Stimulated activated naive B cell treated with anti-CD40 and anti-IgM and Interleukin-4, amounts not matched to agents 10 μg/mL and 1 μg/mL and 100 μg/mL, for 72 hours (primary cell): ENCODE measurements at places on chromosomes 7 and 10.

GRCh38 chr10:124515244-124515970 lies 53.8 kb downstream of the LHPP start:
- no peak for DNase-seq
- H3K4me3 ChIP-seq, result no peak overlapping the region
- no peaks in the 10 kb centered on the region for H3K27me3 ChIP-seq
- no peak overlapping the region for H3K27ac ChIP-seq
- H3K4me1 ChIP-seq, result no peaks in the 10 kb centered on the region

- no peak for DNase-seq
- H3K4me1 ChIP-seq, result no peaks in the 10 kb centered on the region
- H3K4me3 ChIP-seq, result no peak overlapping the region
- H3K27ac ChIP-seq, result no peak overlapping the region
- H3K36me3 ChIP-seq, result no peaks in the 10 kb centered on the region
Measured at GRCh38 chr10:113494761-113495160, 58.1 kb upstream of the HABP2 start.

DNA sequence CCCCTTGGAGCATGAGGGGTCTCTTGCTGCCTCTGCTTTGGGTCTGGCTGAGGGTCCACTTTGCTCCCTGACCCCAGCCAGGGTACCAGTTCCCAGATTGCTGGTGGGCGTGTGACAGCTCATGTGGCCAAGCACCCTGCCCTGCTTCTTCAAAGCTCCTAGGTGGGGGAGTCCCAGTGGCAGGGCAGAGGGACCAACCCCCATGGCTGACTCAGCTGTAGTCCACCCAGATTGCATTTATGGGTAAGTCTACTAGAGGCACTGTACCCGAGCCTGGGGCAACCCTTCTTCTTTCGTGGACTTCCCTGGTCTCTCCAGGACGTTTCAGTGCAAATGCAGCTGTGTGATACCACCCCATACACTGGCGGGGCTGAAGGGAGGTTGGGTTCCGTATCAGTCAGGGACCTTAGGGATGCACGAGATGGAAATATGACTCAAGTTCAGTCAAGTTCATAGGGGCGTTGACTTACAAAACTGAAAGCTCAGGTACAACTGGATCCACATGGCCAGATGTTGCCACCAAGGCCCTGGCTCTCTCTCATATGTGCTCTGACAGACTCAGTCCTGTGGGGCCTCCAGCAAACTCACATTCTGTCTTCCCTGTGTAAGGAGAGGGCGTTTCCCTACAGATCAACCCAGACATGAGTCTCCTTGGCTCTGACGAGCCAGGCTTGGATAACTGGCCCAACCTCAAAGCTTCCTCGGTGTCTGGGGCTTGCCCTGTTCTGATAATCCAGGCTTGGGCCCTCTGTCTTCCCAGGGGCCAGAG lies 13.6 kb downstream of the PTPRE start:
- no peaks in the 10 kb centered on the region for H3K27me3 ChIP-seq
- H3K36me3 ChIP-seq, result no peaks in the 10 kb centered on the region
- H3K4me3 ChIP-seq, result no peak overlapping the region
- peaks cover 14% of the 10 kb centered on the region for H3K4me1 ChIP-seq
- DNase-seq, result no peak

GRCh38 chr7:132666071-132666773 lies 90.0 kb upstream of the PLXNA4 start:
- no peak for DNase-seq
- H3K4me3 ChIP-seq, result no peak overlapping the region
- no peak overlapping the region for H3K27ac ChIP-seq
- no peaks in the 10 kb centered on the region for H3K36me3 ChIP-seq

DNA sequence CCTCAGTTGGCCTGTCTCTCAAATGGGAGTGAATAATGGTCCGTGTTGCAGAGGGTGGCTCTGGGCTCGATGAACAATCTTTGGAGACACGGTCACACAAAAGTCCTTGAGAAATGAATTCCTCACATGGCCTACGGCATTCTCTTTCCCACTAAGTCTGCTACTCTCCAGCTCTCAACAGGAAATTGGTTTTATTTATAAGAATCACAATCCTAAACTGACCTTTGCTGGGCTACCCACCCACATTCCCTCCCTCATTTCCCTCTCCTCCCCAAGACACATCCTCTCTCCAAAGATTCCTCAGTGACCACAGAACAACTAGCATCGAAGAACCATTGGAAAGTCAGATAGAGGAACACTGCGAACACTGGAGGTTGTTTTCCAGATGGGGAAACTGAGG lies 4.7 kb downstream of the AFAP1L2 start:
- H3K4me3 ChIP-seq, result no peak overlapping the region
- no peaks in the 10 kb centered on the region for H3K36me3 ChIP-seq
- DNase-seq, result no peak

- H3K4me1 ChIP-seq, result peaks cover 8% of the 10 kb centered on the region
- H3K4me3 ChIP-seq, result no peak overlapping the region
- no peak overlapping the region for H3K27ac ChIP-seq
- DNase-seq, result no peak
Measured at GRCh38 chr10:74103560-74104258, 46.9 kb downstream of the AP3M1 start.

GRCh38 chr7:145331522-145331921 lies 495.7 kb upstream of the TPK1 start:
- H3K27me3 ChIP-seq, result no peaks in the 10 kb centered on the region
- DNase-seq, result no peak
- H3K4me3 ChIP-seq, result no peak overlapping the region
- no peaks in the 10 kb centered on the region for H3K36me3 ChIP-seq

- no peak overlapping the region for H3K4me3 ChIP-seq
- H3K27me3 ChIP-seq, result no peaks in the 10 kb centered on the region
- peaks cover 47% of the 10 kb centered on the region for H3K4me1 ChIP-seq
- H3K36me3 ChIP-seq, result no peaks in the 10 kb centered on the region
- H3K27ac ChIP-seq, result no peak overlapping the region
Measured at GRCh38 chr10:14652067-14652466, 122.6 kb downstream of the FAM107B start.

- H3K36me3 ChIP-seq, result peaks cover 59% of the 10 kb centered on the region
- peak overlapping the region; percentile 76 for H3K27ac ChIP-seq
- H3K4me3 ChIP-seq, result no peak overlapping the region
- no peaks in the 10 kb centered on the region for H3K27me3 ChIP-seq
Measured at GRCh38 chr10:12829831-12830390, 171.6 kb downstream of the CCDC3 start.

DNA sequence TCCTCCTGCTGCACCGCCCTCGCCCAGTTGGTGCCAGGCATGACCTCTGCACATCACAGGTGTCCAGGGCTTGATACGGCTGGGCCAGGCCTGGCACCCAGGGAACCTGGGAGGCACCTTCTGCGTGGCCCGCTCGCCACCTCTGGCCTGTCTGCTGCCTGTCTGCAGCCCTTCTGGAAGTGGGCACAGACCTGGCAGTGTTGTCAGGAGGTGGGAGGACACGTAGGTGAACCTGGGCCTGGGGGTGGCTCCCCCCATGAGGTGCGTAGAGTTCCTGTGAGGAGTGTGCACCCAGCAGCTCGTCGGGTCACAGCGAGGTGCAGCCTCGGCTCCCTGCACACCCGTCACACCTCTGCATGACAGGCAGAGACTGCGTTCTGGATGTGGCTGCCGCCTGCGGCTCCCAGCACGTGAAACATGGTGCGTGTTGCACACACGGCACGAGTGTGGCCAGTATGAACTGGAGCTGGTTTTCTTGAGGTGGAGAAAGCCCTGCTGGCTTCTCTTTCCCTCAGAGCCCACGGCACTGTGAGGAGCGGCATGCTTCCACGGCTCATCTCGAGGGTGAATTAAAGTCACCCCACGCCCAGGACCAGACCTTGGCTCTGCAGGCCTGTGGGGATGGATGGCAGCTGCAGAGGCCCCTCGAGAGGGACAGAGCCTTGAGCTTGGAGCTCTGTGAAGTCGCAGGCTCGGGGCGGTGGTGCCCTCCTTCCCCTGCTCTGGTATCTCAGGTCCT lies 24.8 kb downstream of the INPP5A start:
- H3K27ac ChIP-seq, result no peak overlapping the region
- H3K4me3 ChIP-seq, result no peak overlapping the region
- no peaks in the 10 kb centered on the region for H3K36me3 ChIP-seq
- no peaks in the 10 kb centered on the region for H3K27me3 ChIP-seq
- no peak for DNase-seq

GRCh38 chr7:37683246-37684120 lies at the start of gene GPR141:
TSS of gene GPR141 (plus strand) at chr7:37683766. CDS start at chr7:37740394, 56,628 bp downstream.
- DNase-seq, result peak; percentile 26
- H3K36me3 ChIP-seq, result no peaks in the 10 kb centered on the region
- no peak within 1 kb of the TSS for H3K27ac ChIP-seq
- H3K4me3 ChIP-seq, result peak within 1 kb of the TSS; percentile 52
- peaks cover 15% of the 10 kb centered on the region for H3K4me1 ChIP-seq

- H3K4me3 ChIP-seq, result no peak overlapping the region
- peaks cover 3% of the 10 kb centered on the region for H3K27me3 ChIP-seq
- H3K4me1 ChIP-seq, result no peaks in the 10 kb centered on the region
- DNase-seq, result no peak
- no peak overlapping the region for H3K27ac ChIP-seq
- H3K36me3 ChIP-seq, result no peaks in the 10 kb centered on the region
Measured at GRCh38 chr10:35789996-35790395, 147.9 kb upstream of the FZD8 start.

GRCh38 chr10:74704629-74705357 lies 121.6 kb upstream of the KAT6B start:
- peaks cover 8% of the 10 kb centered on the region for H3K4me1 ChIP-seq
- no peaks in the 10 kb centered on the region for H3K27me3 ChIP-seq
- DNase-seq, result no peak
- H3K36me3 ChIP-seq, result peaks cover 31% of the 10 kb centered on the region
- no peak overlapping the region for H3K4me3 ChIP-seq

DNA sequence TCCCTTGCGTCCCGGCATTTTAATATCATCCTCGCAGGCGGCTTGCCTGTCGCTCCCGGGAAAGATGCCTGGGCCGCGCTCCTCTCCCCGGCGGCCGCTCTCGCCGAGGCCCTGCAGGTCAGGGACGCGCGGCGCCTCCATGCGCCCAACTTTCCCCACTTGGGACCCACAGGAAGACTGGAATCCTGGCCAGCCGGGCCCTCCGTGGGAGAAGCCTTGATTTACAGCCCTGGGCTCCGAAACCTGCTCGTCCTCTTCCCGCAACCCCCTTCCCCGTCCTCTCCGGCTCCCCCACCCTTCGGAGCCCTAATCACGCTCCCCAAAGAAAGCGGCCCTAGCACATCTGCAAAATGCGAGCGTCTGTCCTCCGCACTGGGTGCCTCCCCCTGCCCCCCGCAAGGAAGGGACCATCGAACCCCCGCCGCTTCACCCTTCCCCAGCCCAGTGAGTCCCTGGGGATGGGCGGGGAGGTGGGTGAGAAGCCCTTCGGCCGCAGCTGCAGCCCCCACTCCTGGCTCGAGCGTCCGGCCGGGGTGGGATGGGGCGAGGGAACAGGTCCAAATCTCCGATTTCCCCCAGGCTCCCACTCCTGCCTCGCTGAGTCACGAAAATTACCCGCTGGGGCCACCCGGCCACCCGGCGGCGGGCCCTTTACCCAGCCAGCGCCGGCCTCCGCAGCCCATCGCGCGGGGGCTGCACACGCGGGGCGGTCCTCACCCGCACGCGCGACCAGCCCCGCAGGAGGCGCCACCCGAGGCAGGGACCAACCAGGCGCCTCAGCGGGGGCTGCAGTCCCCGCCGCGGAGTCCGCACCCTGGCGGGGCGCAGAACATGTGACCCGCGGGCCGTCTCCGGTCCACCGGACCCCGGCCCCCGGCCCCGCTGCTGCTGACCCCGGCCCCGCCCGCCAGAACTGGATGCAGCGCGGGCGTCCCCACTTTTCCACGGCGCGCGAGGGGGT lies 695 bp downstream of the HSPA12A start:
- H3K36me3 ChIP-seq, result no peaks in the 10 kb centered on the region
- H3K27me3 ChIP-seq, result peaks cover 63% of the 10 kb centered on the region
- H3K4me1 ChIP-seq, result peaks cover 7% of the 10 kb centered on the region

- H3K27ac ChIP-seq, result peak overlapping the region; percentile 100
- peak overlapping the region; percentile 73 for H3K4me3 ChIP-seq
- DNase-seq, result no peak
- peaks cover 67% of the 10 kb centered on the region for H3K36me3 ChIP-seq
- H3K4me1 ChIP-seq, result peaks cover 71% of the 10 kb centered on the region
Measured at GRCh38 chr7:603152-603951, 83.7 kb upstream of the PDGFA start.

DNA sequence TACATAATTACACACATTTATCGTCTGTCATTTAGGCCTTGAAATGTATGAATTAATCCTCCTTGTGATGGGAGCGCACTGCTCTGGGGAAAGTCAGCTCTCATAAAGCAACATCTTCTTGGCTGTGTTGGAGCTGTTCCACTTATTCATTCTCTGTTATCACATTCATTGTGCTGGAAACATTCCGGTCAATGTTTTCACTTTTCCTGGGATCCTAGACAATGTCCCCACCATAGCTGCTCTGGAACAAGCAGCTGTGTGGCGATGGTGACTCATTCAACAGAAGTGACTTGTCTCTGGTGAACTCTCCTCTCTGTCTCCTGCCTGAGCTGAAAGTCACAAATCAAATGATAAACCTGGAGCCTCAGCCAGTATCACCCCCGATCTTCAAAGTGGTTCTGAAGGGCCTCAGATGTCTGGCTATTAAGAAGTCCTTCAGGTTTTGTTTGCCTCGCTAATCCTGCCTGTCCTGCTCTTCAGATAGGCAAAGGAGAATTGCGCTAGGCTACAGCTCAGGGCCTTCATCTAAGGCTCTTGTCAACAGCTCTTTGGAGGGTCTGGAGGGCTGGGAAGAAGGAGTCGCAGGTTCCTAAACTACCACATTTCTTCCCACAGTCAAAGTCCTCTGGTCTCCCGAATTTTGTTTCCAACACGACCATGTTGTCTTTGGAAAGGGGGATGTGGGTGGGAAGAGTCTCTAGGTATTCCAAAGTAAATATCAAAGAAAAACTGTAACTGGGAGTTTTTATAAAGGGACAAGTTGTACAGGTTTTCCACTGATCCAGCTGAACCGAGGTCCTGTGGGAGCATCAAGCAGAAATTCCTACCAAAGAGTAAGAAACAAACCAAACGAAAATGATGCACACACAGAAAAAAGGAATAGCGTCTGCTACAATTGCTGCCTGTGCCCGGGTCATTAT lies 29.3 kb downstream of the KLF6 start:
- peaks cover 14% of the 10 kb centered on the region for H3K36me3 ChIP-seq
- no peaks in the 10 kb centered on the region for H3K27me3 ChIP-seq
- no peak for DNase-seq
- H3K4me1 ChIP-seq, result peaks cover 64% of the 10 kb centered on the region
- H3K4me3 ChIP-seq, result no peak overlapping the region
- peak overlapping the region; percentile 62 for H3K27ac ChIP-seq

DNA sequence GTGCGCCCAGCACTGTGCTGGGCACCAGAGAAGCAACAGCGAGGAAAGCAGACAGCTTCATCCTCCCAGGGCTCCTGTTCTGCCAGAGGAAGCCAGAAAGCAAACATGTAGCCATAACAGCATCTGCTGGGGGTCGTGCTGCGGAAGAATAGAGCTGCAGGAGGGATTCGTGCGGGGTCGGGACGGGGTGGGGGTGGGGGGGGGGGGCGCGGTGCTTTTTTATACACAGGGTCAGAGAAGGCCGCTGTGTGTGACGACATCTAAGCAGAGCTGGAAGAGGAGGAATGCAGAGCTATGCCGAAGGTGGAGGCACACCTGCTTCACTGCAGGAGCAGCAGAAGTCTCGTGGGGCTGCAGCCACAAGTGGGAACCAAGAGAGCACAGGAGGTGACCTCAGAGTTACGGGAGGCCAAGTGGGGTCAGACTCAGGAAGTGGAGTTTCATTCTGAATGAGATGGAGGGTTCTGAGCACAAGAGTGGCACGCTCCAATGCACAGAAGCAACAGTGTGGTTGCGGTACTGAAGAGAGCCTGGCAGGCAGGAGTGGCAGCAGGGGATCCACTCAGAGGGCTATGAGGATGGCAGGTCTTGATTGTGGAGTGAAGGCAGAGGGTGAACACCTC lies 11.1 kb downstream of the PKD1L1 start:
- peak overlapping the region; percentile 64 for H3K4me3 ChIP-seq
- DNase-seq, result peak; percentile 90
- H3K36me3 ChIP-seq, result no peaks in the 10 kb centered on the region
- peak overlapping the region; percentile 93 for H3K27ac ChIP-seq
